Anterior cingulate cortex (tissue), 58 donors: ENCODE measurements at places on chromosomes 1 and 21.

GRCh38 chr1:184483101-184483683 lies 96.4 kb downstream of the C1orf21 start:
- DNase-seq = no peak

DNA sequence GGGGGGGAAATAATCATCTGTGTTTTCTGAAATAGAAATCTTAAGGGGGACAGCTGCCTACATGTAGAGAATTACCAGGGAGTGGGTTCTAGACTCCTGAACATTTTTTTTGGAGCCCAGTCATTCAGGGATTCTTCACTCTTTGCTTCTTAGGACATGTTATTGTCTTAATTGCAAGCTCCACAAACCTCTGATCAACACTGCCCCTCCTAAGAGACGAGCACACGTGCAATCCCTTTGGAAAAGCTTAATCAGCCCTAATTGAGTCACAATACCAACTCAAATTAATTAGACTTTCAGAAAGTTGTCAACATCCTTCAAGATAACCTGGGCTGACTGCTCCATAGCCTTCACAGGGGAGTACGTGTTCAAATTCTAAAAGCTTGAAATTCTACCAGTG lies 21.4 kb downstream of the RGS8 start:
- DNase-seq = no peak

DNA sequence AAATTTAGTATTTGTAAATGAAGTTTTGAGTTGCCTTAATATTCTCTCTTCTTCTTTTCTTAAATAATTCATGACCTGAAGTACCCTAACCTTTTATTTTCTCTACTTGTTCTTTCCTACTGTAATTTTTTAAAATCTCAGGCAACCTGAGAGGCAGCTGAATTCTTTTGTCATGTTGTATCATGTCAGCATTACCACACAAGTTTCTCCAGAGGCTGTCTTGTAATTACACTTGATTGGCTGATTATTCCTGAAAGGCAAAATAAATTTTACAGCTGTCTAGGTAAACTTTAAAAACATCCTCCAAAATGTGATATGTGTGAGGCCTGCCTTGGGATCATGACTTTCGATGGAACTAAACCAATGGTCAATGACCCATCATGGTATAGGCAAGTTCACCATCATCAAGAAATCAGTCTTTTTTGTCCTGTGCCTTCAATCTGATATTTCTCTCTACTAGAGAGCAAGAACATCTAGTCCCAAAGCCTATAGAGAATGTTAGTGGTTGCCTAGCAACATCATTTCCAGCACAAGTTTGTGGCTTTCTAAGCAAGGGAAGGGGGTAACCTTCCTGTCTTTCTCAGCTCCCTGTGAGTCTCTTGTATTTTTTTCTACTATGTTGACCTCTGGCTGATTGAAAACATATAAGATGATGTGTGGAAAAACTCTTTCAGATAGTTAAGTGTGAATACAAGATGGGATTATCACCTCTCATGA lies 115.5 kb downstream of the GABPA start:
- DNase-seq = no peak

DNA sequence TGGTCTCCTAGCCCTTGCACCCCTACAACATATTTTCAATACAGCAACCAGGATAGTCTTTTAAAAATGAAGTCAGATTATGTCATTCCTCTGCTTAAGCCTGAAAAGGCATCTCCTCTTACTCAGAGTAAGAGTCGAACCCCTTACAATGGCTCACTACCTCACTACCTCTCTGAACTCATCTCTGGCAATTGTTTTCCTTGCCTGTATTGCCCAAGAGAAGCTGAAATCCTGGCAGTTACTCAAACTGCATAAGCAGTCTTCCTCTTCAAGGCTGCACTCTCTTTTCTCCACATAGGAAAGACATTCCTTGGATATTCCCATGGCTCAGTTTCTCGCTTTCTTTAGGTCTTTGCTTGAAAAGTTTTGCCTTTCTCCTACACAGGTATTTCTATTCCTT lies 22.7 kb downstream of the CLDN8 start:
- DNase-seq = no peak

GRCh38 chr1:174982971-174983689 lies 16.6 kb upstream of the CACYBP start:
- no peak for DNase-seq

DNA sequence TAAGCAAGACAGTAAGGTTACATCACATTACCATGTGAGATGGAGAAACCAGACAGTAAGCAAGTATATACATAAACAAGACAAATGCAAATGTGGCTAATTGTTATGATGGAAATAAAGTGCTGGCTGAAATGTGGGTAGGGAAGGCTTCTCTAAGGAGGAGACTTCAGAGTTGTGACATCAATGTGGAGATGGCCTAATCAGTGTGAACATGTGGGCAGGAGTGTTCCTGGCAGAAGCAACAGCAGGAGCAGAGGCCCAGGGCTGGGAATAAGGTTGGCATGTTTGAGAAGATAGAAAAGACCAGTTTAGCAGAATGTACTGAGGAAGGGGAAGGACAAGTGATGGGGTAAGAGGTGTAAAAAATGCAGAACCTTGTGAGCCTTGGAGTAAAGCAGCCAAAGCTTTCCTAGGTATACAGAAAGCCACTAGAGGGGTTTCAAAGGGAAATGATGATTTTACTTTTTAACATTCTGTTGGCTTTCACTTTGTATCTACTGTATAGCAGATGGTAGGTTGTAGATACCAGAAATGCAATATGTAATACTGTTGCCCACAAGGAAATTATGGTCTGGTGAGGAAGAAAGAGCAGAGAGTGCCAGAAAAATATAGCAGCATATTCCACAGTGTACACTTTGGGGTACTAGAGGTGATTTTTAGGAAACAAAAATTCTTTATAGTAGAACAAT lies 197.4 kb downstream of the FGGY start:
- DNase-seq = no peak

DNA sequence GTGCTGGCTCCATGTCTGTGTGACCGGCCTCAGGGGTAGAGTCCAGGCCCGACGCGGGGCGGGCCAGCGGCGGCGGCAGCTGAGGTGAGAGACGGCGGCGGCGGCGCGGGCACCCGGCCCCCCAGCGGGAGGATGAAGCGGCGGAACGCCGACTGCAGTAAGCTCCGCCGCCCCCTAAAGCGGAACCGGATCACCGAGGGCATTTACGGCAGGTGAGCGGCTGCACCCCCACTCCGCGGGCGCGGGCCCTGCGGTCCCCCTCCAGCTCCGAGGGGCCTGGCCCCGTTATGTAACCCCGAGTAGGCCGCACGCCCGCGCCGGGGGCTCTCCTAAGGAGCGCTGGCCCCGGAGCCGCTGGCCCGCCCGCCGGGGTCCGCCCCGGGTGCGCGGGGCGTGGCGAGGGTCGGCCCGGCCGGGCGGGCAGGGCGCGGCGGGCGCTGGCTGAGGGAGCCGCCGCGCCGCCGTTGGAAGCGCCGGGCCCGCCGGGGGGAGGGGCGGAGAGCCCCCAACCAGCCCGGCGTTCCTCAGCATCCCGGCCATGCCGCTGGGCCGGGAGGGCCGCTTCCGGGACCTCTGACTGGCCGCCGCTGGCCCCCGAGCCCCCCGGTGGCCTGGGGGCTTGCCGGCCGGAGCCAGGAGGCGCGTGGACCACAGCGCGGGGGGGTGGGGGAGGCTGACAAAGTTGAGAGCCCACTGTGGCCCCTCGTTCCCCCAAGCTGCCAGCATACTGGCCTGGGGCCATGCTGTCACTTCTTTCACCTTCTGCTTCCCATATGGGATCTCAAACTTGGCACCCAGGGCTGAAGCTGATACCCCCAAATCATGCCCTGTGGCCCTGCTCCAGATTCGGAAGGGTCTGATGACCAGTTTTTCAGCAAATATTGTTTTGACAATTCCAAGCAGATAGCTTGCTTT lies 527 bp downstream of the MACO1 start:
- DNase-seq = no peak

GRCh38 chr1:184510110-184510509 lies 123.3 kb downstream of the C1orf21 start:
- DNase-seq = no peak

- no peak for DNase-seq
Measured at GRCh38 chr1:110243574-110243973, 33.5 kb downstream of the KCNC4 start.

GRCh38 chr1:36567601-36568341 lies 85.1 kb upstream of the CSF3R start:
- DNase-seq = no peak

DNA sequence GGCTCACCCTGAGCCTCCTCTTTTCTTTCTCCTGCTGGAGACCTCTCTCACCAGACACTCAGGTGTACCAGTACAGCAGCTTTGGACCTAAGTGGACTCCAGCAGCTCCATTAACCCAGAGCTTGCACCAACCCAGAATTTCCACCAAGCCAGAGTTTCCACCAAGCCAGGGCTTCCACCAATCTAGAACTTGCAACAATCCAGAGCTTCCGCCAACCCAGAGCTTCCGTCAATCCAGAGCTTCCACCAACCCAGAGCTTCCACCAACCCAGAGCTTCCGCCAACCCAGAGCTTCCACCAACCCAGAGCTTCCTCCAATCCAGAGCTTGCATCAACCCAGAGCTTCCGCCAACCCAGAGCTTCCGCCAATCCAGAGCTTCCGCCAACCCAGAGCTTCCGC lies 23.2 kb downstream of the CRYAA start:
- DNase-seq = no peak

- DNase-seq = no peak
Measured at GRCh38 chr1:211529011-211529410, 37.0 kb upstream of the RD3 start.
